CD4-positive, alpha-beta memory T cell (primary cell): ENCODE measurements at places on chromosomes 1 and 21. TPM values are rescaled to one million over a fixed set of nuclear protein-coding genes. Genes with fewer than 3 reads are reported as not detected.

Gene CHIA
- total RNA-seq: not detected

Gene ELF3
- 0.33 TPM for total RNA-seq

Gene CTTNBP2NL
- total RNA-seq: 0.84 TPM

Gene LSS
- 53.2 TPM for total RNA-seq

Gene PADI2
- total RNA-seq: not detected

Gene SH2D2A
- 63.6 TPM for total RNA-seq

Gene PDZK1IP1
- total RNA-seq: not detected

Gene ATP6V1G3
- not detected for total RNA-seq

Gene QSOX1
- 19.1 TPM for total RNA-seq

Gene TGFB2
- total RNA-seq: not detected

Gene DMRTA2
- not detected for total RNA-seq

Gene CYP4X1
- total RNA-seq: not detected

Gene USH2A
- not detected for total RNA-seq

Gene FAM72B
- not detected for total RNA-seq

Gene AMPD1
- not detected for total RNA-seq

Gene ATP1A4
- not detected for total RNA-seq

- no peak overlapping the region for H3K4me3 ChIP-seq
- H3K36me3 ChIP-seq: peaks cover 33% of the 10 kb centered on the region
- no peak overlapping the region for H3K27ac ChIP-seq
- H3K27me3 ChIP-seq: no peaks in the 10 kb centered on the region
- no peak for DNase-seq
Observed at GRCh38 chr1:206902702-206903101, 5.5 kb downstream of the IL24 start.

DNA sequence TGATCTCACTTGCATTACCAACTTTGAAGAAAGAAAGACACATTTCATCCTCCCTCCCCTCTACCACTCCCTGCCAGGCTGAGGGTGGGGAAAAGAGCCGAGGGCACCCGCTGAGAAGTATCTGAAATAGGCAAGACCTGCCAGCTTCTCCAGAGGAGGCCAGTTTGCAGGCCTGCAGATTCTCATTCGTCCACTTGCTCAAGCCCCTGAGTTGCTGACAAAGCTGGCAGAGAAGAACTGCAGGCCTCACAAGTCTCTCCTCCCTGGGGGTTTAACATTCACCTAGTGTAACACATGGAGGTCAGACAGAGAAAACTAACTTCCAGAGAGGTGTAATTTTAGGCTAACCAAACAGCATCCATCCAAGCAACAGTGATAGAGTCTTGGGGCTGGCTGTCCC, 376.4 kb downstream of the HHAT start:
- no peaks in the 10 kb centered on the region for H3K4me1 ChIP-seq
- no peak overlapping the region for H3K4me3 ChIP-seq
- no peaks in the 10 kb centered on the region for H3K27me3 ChIP-seq
- H3K27ac ChIP-seq: no peak overlapping the region
- DNase-seq: no peak

GRCh38 chr1:111729271-111729921, 9.8 kb downstream of the INKA2 start:
- peaks cover 5% of the 10 kb centered on the region for H3K4me1 ChIP-seq
- DNase-seq: no peak
- no peak overlapping the region for H3K4me3 ChIP-seq
- no peak overlapping the region for H3K27ac ChIP-seq
- no peaks in the 10 kb centered on the region for H3K36me3 ChIP-seq

DNA sequence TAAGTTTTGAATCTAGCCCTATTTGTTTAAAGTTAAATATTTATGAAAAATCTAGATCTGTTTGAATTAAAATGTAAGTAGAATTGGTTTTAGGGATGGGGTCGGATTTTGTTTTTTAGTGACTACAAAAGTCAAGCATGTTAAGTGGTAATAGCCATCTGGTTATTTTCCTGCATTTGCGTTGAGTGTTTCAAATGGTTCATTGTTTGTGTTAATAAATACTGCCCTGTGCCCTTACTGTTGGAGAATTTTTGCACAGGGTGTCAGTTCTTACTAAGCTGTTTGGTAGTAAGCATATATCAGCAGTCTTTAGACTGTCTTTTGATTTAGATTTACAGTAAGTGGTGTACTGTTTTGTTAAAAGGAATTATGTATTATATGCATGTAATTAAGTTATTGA, 46.1 kb upstream of the TARS2 start:
- no peak overlapping the region for H3K4me3 ChIP-seq
- no peak for DNase-seq
- no peak overlapping the region for H3K27ac ChIP-seq

GRCh38 chr1:43293896-43294760, 6.7 kb upstream of the TIE1 start:
- H3K4me3 ChIP-seq: no peak overlapping the region
- no peaks in the 10 kb centered on the region for H3K27me3 ChIP-seq
- H3K36me3 ChIP-seq: no peaks in the 10 kb centered on the region

DNA sequence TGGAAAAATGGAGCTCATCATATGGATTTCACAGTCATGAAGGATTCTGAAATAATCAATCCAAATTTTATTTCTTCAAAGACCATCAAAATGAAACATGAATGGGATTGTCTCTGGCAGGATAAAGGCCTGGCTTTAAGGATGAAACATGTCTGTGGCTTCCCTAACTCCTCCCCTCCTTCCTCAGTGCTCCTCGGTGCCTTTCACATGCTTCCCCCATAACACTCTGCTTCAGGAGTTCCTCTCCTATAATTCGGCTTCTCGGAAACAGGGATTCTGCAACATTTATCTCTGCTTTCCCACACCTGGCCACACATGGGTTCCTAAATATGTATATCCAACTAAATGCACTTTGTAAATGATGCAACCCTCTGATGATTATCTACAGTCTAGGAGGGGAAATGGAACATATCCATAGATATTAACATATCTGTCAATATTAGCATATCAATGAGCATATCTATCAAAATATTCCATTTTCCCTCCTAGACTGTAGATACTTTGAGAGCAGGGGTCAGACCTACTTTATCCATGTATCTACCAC, 153.8 kb downstream of the PLPP3 start:
- H3K36me3 ChIP-seq: no peaks in the 10 kb centered on the region

GRCh38 chr1:81428998-81429397, 371.7 kb upstream of the ADGRL2 start:
- H3K27ac ChIP-seq: no peak overlapping the region
- H3K4me1 ChIP-seq: no peaks in the 10 kb centered on the region
- no peak overlapping the region for H3K4me3 ChIP-seq

- no peak for DNase-seq
- no peak overlapping the region for H3K27ac ChIP-seq
- no peaks in the 10 kb centered on the region for H3K4me1 ChIP-seq
- peaks cover 5% of the 10 kb centered on the region for H3K27me3 ChIP-seq
- H3K4me3 ChIP-seq: no peak overlapping the region
Observed at GRCh38 chr21:38524168-38525153, 26.2 kb upstream of the ERG start.

DNA sequence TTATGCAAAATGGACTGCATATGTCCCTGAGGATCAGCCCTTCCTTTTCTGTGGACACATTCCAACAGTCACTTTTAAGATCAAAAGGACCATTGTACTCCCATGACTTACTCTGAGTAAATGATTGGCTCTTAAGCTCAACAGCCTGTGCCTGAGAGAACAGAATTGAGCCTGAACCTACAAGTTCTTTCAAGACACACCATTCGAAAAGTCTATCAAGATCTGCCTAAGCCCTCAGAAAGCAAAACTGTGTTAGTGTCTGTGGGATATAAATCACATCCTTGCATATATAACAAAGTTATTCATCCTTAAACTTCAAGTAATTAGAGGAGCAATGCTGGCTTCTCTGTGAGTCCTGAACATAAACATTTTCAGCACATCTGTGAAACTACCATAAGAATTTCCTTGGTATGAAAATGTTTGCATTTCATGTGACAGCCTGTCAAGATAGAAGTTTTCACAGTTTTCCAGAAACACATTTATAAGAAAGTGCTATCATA, 41.6 kb downstream of the PCNX2 start:
- no peak for DNase-seq
- H3K36me3 ChIP-seq: peaks cover 34% of the 10 kb centered on the region
- no peaks in the 10 kb centered on the region for H3K4me1 ChIP-seq
- H3K4me3 ChIP-seq: no peak overlapping the region
- H3K27me3 ChIP-seq: no peaks in the 10 kb centered on the region

- H3K27ac ChIP-seq: no peak overlapping the region
- H3K4me1 ChIP-seq: no peaks in the 10 kb centered on the region
- H3K36me3 ChIP-seq: no peaks in the 10 kb centered on the region
- no peak overlapping the region for H3K4me3 ChIP-seq
- no peak for DNase-seq
Observed at GRCh38 chr1:22830041-22830566, 119.5 kb downstream of the EPHB2 start.

- no peaks in the 10 kb centered on the region for H3K4me1 ChIP-seq
- peaks cover 15% of the 10 kb centered on the region for H3K27me3 ChIP-seq
Observed at GRCh38 chr1:13893409-13893821, 193.4 kb downstream of the PRDM2 start.

DNA sequence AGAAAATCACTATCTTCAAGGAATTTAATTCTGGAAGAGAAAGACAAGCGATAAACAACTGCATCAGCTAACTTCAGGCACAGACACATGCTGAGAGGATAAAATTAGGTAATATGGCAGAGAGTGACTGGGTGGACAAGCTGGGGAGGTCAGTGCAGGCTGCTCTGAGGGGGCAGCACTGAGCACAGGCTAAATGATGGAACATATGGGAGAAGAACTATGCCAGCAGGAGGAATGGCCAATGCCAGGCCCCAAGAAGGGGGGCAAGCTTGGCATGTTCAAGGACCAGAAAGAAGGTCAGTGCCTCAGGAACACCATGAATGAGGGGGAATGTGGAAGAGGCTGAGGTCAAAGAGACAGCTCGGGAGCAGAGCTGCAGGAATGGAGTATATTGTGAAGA, 190.7 kb upstream of the MAP1LC3C start:
- no peak overlapping the region for H3K27ac ChIP-seq
- DNase-seq: no peak
- no peaks in the 10 kb centered on the region for H3K4me1 ChIP-seq
- H3K36me3 ChIP-seq: no peaks in the 10 kb centered on the region

- no peak overlapping the region for H3K4me3 ChIP-seq
- no peak for DNase-seq
- no peaks in the 10 kb centered on the region for H3K27me3 ChIP-seq
Observed at GRCh38 chr1:34753163-34753562, 1.7 kb upstream of the GJB5 start.

GRCh38 chr1:229114850-229115365, 156.0 kb upstream of the RAB4A start:
- DNase-seq: no peak
- H3K4me3 ChIP-seq: no peak overlapping the region
- no peaks in the 10 kb centered on the region for H3K27me3 ChIP-seq
- no peaks in the 10 kb centered on the region for H3K4me1 ChIP-seq
- no peaks in the 10 kb centered on the region for H3K36me3 ChIP-seq

GRCh38 chr1:178575611-178576361, 62.9 kb downstream of the TEX35 start:
- no peak for DNase-seq
- H3K27me3 ChIP-seq: no peaks in the 10 kb centered on the region
- no peak overlapping the region for H3K27ac ChIP-seq
- no peaks in the 10 kb centered on the region for H3K4me1 ChIP-seq
- H3K36me3 ChIP-seq: no peaks in the 10 kb centered on the region
- no peak overlapping the region for H3K4me3 ChIP-seq

GRCh38 chr1:205172729-205173366, 38.7 kb downstream of the DSTYK start:
- H3K36me3 ChIP-seq: peaks cover 15% of the 10 kb centered on the region
- no peak for DNase-seq
- H3K4me3 ChIP-seq: no peak overlapping the region
- no peak overlapping the region for H3K27ac ChIP-seq

DNA sequence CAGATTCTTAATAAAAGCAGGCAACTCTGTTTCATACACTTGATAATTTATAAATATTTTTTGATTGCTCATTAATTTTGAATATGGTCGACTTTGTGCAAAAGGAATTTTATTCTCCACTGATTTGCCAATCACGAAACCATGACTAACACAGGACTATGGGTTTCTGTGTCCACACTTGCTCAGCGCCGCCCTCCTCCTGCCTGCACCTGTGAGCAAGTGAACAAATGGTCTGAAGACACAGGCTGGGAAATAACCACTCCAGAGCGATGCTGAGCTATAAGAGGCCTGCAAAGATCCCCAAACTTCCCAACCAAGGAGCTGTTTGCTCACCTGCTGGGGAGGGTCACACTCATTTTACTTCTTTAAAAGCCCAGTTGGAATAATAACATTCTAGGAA, 19.6 kb downstream of the ABCB10 start:
- H3K4me3 ChIP-seq: no peak overlapping the region
- no peak overlapping the region for H3K27ac ChIP-seq
- no peak for DNase-seq

DNA sequence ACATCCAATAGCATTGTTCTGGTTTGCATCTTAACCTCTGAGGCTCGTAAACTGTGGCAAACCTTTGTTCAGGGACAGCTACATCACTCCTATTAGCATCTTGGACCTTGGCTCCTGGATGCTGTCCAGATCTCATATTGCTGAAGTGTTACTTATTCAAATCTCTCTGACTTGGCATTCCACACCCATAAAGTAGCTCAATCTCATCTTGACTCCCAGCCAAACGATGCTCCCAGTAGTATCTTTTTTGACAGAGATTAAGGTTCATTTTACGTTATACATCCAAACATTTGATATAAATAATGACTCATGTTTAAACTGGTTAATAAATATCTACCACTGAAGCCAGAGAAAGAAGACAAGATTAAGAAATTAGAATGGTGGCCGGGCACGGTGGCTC, 4.4 kb upstream of the FLVCR1 start:
- H3K36me3 ChIP-seq: no peaks in the 10 kb centered on the region
- no peak overlapping the region for H3K4me3 ChIP-seq
- H3K4me1 ChIP-seq: peaks cover 9% of the 10 kb centered on the region

DNA sequence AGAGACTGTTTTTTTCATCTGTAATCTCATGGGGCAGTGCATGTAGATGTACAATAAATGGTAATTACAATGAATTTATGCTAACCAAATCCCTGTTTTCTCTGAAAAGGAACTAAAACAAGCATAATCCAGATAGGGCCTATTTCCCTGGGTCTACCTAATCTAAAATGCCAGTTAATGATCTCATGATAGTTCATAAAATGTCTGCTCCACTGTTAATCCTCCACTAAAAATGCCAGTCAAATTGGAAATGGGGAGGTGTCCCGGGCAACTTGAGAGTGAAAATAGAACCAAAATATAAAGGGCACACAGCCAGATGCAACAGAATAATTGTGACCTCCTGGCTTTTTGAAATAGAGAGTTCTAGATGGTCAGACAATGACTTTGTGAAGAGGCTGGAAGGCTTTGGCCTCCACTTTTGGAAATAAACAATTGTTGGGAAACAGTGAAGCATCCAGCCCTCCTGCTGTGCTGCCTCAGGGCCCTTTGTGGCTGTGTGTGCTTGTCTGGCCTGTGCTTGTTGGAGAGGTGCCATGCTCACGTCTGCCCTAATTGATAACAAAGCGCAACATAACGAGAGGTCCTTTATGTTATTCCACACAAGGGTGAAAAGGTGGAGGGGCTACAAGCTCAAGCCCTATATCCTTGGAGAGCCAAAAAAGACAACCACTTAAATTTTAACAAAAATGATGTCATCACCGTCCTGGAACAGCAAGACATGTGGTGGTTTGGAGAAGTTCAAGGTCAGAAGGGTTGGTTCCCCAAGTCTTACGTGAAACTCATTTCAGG, 97.7 kb downstream of the ATP5PO start:
- H3K27me3 ChIP-seq: no peaks in the 10 kb centered on the region
- no peaks in the 10 kb centered on the region for H3K36me3 ChIP-seq
- no peaks in the 10 kb centered on the region for H3K4me1 ChIP-seq
- H3K4me3 ChIP-seq: no peak overlapping the region
- H3K27ac ChIP-seq: no peak overlapping the region
- DNase-seq: no peak
